ENCODE measurements at places on chromosomes 1 and 21.

DNA sequence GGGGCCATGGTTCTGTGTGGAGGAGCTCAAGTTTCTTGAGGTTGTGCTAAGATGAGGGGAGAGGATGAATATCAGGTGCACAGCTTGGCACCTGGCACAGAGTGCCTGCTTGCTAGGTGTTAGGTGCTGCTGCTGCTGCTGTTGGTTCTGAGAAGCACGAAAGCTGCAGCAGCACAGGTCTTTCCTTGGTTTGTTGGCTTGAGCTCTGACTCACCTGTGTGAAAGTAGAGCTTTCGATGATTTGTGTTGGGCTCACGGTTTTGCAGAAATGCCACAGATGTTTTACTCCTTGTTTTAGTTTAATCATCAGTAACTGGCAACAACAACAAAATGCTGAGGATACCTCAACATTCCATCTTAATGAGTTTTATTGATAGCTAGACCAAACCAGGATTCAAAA is 221.6 kb downstream of the BRINP2 start:
- DNase-seq = no peak

DNA sequence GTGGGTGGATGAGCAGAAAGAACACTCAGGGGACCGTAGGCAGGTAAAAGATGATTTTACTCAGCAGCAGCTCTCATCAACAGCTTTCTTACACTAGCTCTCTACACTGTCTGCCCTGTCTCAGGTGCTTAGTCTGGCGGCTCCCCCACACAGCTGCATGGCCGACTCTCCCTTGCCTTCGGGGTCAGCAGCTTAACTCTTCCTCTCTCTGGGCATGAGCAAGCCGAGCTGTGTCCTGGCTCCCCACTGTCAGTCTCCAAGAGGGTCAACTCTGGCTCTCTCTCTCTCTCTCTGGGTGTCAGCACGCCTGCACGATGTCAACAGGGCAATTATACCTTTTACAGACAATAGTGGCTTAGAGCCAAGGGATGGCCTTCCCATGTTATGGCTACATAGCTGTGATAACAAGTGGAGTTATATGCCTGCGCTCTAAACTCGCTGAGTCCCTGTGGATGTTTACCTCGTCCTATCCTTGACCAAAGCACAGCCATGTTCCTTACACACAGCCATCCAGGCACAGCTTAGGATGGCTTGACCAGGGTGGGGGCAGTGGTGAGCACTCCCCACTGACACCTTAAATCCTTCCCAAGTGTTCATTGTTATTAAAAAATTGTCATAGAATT is 3.1 kb upstream of the BCL10 start:
- DNase-seq = no peak

GRCh38 chr1:247211339-247211738 is 39.5 kb upstream of the ZNF124 start:
- no peak for DNase-seq

- DNase-seq = peak; percentile 48
Measured at GRCh38 chr1:223363856-223364684, at the start of gene SUSD4. SUSD4 (minus strand) TSS chr1:223364176; CDS start chr1:223363425, 751 bp downstream.

- no peak for DNase-seq
Measured at GRCh38 chr1:42921769-42922168, 36.9 kb downstream of the SLC2A1 start.

- no peak for DNase-seq
Measured at GRCh38 chr1:221045842-221046831, 166.9 kb downstream of the HLX start.

GRCh38 chr21:44920694-44921604 is at the start of gene ITGB2:
ITGB2 (minus strand) TSS chr21:44920899; CDS start chr21:44910782, 10,117 bp downstream.
- DNase-seq = peak; percentile 44

GRCh38 chr1:187691439-187691838 is 862.7 kb downstream of the PLA2G4A start:
- no peak for DNase-seq

GRCh38 chr1:181559142-181559541 is 75.8 kb downstream of the CACNA1E start:
- no peak for DNase-seq

- no peak for DNase-seq
Measured at GRCh38 chr1:40014812-40015594, 25.5 kb upstream of the CAP1 start.

GRCh38 chr1:71294178-71294577 is 213.3 kb upstream of the ZRANB2 start:
- no peak for DNase-seq

GRCh38 chr1:19844731-19845495 is 29.8 kb upstream of the RNF186 start:
- no peak for DNase-seq

DNA sequence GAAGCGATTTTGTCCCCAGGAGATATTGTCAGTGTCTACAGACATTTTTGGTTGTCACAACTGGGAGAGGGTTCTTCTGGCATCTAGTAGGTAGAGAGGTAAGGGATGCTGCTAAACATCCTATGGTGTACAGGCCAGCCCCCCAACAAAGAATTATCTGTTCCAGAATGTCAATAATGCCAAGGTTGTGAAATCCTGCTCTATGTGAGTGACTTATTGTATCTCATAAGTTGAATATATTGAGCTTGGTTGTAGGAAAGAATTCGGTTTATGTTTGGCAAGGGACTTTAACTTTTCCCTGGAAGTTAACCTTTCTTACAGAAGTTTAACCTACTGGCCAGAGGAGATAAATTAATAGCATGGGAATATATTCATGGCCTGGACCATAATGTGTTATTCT is 52.6 kb upstream of the ANGPTL1 start:
- DNase-seq = no peak

GRCh38 chr1:152747831-152748230 is 10.0 kb upstream of the KPRP start:
- DNase-seq = no peak

DNA sequence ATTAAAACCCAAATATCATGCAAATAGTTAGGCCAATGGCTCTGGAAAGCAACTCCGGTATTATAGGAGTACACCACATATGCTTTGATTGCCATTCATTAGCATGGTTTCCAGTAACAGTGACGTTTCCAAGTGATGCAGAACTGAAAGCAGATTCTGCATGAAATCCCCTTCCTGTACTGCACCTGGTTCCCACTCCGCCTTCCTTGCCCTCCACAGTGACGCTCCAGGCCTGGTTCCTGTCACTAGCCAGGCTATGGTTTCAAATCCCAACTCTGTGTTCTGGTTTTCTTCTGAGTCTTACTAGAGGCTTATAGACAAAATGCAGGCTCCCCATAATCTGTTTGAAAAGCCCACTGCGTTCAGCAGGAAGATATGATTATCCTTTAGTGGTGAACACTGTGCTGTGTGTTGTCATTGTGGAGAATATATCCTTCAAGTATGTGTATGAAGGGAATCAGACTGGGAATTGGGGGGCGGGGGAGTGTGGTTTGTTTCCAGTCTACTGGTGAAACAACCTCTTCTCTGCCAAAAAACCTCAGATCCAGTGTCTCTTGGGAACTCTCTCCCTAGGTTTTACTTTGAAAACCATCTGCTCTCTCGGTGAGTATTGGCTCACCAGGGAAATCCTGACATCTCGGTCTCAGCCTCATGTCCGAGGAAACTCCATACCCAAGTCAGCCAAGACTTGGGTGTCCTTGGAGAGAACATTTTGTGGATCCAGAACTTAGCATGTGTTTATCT is 78.7 kb downstream of the TYW3 start:
- DNase-seq = no peak

GRCh38 chr1:203408486-203409481 is 57.9 kb upstream of the FMOD start:
- no peak for DNase-seq

DNA sequence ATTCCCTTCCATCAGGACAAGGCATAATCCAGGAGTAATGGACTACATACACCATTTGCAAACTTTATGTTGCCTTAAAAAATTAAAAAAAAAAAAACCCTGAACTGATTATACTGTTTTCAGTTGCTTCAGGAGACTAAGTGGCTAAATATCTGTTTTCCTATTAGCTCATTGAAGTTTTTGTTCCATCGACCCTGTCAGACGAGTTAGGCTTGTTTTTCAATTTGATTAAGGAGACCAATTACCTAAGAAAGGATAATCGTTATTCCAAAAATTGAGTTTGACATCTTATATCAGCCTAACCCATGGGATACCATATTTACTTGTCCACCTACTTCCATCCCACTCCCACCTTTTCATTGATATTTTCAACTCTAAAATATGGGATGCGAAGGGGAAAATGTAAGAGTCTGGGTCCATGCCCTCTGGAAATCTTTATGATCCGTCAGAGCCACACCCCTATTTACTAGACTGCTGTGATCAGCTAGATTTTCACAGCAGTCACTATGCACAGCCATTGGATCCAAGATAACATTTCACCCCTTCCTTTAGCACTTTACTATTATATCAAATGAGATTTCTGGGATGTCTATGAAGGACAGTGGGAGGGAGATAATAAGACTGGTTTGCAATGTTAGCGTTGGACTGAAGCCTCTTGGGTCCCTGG is 41.0 kb downstream of the IL12RB2 start:
- DNase-seq = no peak

GRCh38 chr1:200625381-200625824 is 4.9 kb upstream of the KIF14 start:
- no peak for DNase-seq

DNA sequence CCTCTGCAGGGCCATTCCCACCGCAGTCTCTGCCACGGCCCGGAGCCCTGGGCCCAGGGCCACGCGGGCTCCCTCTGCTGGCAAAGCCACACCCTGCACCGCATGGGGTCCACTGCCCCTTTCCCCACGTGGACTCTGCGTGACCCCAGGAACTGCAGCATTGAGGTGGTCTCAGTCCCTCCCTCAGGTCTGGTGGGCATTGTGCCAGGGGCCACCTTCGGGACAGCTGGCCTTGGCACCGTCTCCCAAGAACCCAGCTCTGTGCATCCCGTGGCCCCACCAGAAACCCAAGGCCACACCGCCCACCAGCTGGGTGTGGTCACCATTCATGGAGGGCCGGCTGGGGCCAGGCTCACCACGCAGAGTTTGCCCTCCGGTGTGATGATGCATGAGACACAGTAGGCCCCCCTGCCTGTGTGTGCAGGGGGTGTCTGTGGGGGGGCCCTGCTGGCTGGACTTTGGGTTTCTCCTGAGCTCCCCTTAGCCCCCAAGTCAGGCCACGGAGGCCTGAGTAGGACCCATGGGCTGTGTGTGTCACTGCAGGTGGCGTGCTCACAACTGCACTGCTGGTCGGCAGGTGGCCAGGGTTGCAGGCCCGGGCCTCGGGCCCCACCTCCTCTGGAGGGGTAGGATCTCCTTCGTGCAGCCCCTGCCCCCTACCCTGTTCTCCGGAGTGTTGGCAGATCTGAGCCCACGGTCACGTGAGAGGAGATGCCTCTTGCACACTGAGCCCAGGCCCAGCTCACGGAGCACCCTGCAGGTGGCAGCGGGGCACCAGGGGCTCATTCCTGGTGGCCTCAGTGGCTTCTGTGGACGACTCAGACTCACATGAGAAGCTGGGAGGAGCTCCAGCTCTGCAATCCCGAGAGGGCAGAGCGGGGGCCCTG is 5.8 kb downstream of the VWA1 start:
- DNase-seq = no peak

DNA sequence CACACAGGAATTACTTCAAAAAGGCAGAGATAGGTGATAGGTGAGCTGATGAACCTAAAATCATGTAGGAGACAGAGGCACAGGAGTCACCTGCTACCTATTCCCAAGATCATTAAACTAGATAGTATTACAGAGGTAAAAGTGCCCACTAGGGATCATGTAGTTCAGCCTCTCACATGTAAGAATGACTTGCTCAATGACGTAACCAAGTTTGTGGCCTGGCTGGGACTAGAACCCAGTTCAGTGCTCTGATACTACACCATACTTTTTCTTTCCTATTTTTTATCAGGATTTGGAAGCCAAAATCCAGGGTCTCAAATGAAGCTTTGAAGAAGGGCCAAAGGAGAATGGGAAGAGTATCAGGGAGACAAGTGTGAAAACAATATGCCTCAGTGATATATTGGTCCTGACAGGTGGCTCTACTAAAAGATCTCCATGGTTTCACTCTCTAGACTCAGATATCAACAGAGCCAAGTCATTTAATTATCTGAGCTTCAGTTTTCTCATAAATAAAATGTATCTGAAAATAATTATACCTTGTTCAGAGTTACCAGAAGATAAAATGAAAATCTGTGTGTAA is 87.3 kb upstream of the SLFNL1 start:
- DNase-seq = no peak

GRCh38 chr1:63638471-63638870 is 45.3 kb downstream of the PGM1 start:
- DNase-seq = no peak

- DNase-seq = peak; percentile 48
Measured at GRCh38 chr1:93180723-93181613, at the start of gene CCDC18. CCDC18 (plus strand) TSS chr1:93180724; CDS start chr1:93183362, 2,638 bp downstream.

GRCh38 chr1:119298687-119299303 is 69.8 kb upstream of the HAO2 start:
- no peak for DNase-seq

GRCh38 chr1:37323486-37324377 is 150.6 kb upstream of the ZC3H12A start:
- no peak for DNase-seq

DNA sequence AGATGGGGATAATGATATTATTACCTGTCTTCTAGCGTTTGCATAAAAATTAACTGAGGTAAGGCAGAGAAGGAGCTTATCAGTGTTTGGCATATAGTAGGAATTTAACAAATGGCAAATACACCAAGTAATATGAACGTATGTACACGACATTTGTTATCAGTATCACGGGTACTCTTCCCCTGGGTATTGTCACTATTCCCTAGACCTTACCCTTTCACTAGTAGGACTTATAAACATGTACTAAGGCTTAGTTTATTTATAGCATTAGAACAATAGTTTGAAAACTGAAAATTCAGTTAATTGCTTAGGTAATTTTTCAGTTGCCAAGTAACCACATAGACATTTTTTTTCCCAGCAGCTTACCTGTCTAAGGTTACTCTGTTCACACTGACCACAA is 187.0 kb downstream of the KCTD3 start:
- DNase-seq = no peak

- no peak for DNase-seq
Measured at GRCh38 chr1:56287721-56288120, 291.6 kb downstream of the PLPP3 start.

GRCh38 chr1:23751050-23751814 is 8.0 kb downstream of the ELOA start:
- DNase-seq = no peak

DNA sequence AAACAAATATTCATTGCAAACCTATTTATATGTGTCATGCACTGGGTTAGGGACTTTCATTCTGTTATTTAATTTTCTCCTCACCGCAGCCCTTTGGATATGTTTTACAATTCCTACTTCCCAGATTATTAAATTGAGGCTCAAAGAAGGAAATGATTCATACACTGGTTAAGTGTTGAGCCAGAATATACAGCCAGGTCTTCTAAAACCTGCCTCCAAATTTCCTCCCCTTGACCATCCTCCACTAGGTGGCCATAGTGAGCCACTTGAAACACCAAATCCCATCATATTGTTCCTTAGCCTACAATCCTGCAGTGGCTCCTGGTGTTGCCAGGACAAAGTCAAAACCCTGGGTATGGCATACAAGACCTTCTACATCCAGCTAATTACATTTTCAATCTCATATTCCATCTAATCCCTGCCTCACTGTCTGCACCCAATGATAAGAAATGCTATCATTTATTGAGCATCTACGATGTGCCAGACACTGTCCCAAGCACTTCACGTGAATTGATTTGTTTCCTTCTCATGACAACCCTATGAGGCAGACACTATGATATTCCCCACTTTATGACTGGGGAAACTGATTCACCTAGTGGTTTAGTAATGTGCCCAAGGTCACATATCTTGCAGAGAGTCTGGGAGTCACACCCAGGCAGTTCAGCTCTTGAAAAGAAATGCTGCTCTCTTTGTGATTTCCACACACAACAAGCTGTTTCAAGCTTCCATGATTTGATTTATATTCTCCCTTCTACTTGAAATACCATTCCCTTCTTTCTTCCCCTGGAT is 23.6 kb upstream of the KIRREL1 start:
- DNase-seq = no peak

- no peak for DNase-seq
Measured at GRCh38 chr1:182965861-182966260, 12.9 kb upstream of the SHCBP1L start.

Data from T-helper 22 cell (primary cell).